ENCODE measurements at places on chromosomes 11 and 22.

DNA sequence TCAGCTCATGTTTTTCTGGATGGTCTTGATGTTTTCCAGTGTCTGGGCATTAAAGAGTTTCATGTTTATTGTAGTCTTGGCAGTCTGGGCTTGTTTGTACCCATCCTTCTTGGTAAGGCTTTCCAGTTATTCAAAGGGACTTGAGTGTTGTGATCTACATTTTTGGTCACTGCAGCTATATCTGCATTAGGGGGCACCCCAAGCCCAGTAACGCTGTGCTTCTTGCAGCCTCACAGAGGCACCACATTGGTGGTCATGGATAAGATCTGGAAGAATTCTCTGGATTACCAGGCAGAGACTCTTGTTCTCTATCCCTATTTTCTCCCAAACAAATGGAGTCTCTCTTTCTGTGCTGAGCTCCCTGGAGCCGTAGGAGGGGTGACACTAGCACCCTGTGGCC is 451.5 kb upstream of the FAT3 start:
- no peak for DNase-seq

DNA sequence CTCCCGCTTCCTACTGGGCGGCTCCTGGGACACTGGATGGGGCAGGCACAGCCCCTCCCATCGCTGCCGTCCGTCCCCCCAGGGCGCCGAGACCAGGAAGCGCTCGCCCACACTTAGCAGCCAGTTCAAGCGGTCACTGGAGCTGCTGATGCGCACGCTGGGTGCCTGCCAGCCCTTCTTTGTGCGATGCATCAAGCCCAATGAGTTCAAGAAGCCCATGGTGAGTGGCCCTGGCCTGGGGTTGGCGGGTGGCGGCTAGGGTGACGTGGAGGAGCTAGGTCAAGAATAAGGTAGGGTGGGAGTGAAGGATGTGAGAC is 44.6 kb downstream of the MYO7A start:
- no peak for DNase-seq

DNA sequence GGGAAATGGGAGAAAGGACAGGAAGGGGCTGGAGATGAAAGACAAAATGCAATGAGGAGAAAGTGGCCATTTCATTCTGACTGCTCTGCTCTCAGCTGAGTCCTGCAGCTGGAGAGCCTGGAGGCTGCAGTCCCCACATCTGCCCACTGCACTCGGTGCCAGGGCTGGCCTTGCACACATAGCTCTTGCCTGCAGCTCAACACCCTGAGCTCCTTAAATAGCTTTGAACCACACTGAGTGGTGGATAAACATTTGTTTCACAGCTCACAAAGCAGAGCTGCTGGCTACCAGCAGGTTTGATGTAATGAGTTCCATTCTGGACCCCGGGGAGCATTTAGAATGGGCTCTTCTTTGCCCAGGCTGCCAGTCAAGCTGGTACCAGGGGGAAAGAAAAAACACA is 426.1 kb upstream of the CADM1 start:
- DNase-seq, result no peak

DNA sequence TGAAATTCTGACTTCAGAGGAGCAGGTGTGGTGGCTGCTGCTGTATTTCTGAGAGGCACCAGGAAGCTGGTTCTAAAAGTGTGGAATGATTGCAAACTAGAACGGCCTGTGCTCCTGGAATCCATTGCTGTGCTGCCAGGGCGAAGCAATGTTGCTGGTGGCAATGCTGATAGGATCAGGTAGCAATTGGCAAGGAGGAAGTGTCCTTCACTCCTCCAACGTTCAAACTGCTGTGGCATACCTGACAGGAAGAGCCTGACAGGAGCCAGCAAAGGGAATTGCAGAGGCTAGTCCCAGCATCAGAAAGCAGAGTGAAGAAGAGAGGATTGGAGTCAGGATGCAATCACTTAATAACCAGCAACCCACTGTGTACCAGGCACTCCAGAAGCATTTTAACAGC is 118.2 kb downstream of the FAR1 start:
- no peak for DNase-seq

- DNase-seq, result no peak
These were observed 6.3 kb downstream of the FGF3 start for GRCh38 chr11:69812946-69813345.

DNA sequence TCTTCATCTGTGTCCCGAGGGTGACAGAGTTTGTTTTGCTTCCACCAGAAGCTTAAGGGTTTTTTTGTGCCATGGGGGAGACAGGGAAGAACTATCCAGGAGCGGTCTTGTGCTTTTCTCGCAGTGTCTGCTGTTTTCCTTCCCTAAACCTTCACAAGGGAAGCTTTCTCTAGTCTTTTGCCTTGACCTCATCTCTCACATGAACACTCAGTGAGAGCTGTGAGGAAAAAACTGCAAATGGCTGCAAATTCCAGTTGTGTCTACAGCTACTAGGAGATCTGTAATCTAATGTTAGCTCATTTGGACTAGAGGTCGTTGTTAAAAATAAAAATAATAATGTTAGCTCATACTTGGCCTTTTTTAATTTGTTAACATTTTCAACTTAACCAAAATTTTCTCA is 264.7 kb upstream of the SESN3 start:
- no peak for DNase-seq

DNA sequence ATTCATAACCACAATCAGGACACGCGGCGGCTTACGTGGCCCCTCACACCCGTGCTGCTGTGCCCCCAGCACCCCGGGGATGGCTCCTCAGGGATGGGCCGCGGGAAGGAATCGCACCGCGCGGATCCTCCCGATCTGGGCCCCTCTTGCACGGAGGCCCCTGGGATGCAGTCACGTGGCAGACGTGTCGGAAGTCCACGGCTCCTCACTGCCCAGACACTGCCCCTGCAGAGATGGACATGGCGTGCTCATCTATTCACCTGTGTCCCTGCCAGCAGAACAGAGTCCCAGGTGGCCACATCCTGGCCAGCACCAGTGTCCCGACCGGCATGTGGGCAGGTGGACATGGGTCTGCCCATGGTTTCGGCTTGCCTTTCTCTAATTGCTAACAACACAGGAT is 12.8 kb downstream of the MOB2 start:
- DNase-seq, result no peak

DNA sequence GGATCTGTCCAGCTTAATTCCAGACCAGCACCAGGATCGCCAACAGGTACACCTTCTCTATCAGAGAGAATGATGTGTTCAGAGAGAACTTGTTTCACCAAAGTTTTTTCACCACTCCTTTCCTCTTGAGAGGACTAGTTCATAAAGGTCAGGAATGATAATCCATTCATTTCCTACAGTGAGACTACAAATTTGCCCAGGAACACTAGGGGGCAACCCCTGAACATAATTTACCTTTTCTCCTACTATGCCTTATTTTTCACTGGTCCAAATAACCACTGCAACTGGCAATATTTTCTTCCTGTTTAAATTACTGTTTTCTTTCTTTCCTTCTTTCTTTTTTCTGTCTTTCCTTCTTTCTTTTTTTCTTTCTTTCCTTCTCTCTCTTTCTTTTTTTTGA is 22.5 kb downstream of the CAVIN3 start:
- no peak for DNase-seq

DNA sequence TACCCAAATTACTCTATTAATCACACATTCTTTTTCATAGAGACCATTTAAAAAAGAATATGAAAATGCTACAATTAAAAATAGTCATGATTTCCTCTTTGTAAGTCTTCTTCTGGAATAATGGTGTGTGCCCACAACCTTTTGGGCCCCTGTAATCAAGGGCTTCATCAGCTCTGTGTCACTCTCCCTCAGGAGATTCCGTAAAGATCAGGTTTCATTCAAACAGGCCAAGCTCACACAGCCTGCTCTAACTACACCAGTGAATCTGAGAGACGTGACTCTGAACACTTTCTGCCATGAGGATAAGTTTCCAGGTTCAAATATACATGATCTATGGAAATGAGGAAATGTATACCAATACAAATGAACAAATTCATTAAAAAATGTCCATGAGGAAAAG is 9.5 kb downstream of the DRICH1 start:
- DNase-seq, result no peak

Data from retinal pigment epithelial cell (primary cell).